ENCODE measurements at places on chromosomes 7 and 10. TPM values are rescaled to one million over a fixed set of nuclear protein-coding genes. Genes with fewer than 3 reads are reported as not detected.

Gene CUX1
- total RNA-seq = 95.0 TPM

Gene KCNH2
- under 0.01 TPM for total RNA-seq

Gene FAM20C
- total RNA-seq = 24.7 TPM

Gene FLNC
- total RNA-seq = 1.0 TPM

Gene PPP3CB
- total RNA-seq = 35.8 TPM

Gene ATG9B
- total RNA-seq = 1.00 TPM

Gene CHST3
- 18.8 TPM for total RNA-seq

Gene SLC13A1
- total RNA-seq = not detected

Gene CALHM3
- total RNA-seq = not detected

Gene FANK1
- 2.7 TPM for total RNA-seq

Gene TUBB8
- not detected for total RNA-seq

Gene BICC1
- total RNA-seq = 3.8 TPM

Gene CCDC172
- total RNA-seq = not detected

Gene KCNMA1
- total RNA-seq = 6.5 TPM
